Activated naive CD4-positive, alpha-beta T cell treated with anti-CD3 and anti-CD28 coated beads, Interleukin-2, amount 50 U/mL, for 72 hours (primary cell): ENCODE measurements at places on chromosomes 2 and 18. TPM values are rescaled to one million over a fixed set of nuclear protein-coding genes. Genes with fewer than 3 reads are reported as not detected.

DNA sequence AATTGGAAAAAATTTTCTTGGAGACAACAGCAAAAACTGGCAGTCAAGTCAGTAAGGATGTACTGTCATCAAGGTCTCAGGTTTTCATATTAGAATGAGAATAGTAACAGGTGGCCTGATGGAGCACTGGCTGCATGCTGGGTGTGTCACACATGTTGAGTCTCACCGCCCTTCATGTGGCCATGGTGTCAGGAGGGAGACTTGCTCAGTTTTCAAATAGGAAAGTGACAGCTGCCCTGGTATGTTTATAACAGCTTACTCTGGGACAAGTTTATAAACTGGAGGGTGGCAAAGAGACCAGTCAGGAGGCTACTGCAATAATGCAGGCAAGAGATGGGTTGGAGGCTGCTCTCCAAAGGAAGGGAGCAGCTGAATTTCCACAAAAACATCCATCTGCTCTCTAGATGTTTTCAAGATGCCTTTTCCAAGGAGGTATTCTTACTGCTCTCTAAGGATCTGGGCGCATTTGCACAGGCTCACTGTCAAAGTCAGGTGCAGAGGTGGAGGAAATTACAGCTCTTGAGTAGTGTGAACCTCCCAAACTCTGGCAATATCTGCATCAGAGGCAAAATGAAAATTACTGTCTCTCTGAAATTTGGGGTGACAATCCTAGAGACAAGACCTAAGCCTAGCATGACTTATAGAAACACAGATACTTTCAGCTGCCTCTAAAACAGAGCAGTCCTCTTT is 321.9 kb upstream of the RAB12 start:
- no peak for DNase-seq

The ACVR1C gene
- total RNA-seq = 2.6 TPM

DNA sequence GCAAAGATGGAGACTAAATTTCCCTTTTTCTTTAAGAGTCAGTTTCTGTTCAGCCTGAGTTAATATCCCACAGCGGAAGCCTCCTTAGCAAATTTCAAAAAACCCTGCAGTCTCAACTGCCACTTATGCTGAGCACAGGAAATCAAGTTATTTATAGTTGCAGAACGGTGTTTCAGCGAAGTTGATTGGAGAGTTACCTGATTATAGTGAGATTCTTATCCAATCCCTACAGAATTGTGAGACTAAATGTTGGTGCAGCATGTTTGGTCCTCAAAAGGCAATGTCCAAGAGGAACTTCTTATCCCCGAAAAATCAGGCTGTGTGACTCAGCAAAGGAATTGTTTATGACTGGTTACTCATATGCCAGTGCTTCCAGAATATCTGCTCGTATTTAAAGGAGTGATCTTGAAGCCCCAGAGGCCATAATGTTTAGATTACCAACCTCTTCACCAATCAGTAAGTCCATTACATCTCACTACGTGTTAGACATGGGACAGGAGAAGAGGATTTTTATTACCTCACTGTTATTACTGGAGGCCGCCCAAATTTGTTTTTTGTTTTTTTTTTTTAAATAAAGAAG is 67.9 kb downstream of the LRRFIP1 start:
- DNase-seq = no peak

The LINC00305 gene
- total RNA-seq = not detected

DNA sequence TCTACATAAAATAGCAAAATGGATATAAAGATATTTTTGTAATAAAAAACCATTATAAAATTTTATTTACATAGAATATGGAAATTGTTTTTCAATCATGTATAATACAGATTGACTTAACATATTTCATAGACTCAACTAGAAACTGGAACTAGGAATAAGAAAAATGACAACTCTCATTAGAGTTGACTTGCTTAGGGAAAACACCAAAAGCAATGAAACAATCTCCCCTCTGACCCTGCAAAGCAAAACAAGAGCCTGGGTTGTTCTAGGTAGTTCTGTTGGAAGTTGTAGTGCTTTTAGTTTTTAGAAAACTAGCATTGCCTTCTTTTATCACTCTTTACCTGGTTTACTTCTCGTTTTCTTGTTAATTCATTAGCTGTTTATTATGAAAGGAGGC is 32.2 kb upstream of the MTIF2 start:
- no peak for DNase-seq

DNA sequence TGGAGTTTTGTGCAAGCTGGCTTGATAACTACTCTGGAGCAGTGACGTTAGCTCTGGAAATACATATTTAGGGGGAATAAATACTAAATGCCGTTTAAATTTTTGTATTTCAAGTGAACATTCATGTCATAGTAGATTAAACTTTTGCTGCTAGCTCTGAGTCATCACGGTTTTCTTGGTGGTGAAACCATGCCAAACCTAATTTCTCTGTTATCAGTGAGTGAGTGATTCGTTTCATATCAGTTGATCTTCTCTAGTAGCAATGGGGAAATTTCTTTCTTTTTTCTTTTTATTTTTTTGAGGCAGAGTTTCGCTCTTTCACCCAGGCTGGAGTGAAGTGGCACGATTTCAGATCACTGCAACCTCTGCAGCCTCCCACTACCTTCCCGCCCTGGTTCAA is 211.1 kb downstream of the PTPRM start:
- no peak for DNase-seq

DNA sequence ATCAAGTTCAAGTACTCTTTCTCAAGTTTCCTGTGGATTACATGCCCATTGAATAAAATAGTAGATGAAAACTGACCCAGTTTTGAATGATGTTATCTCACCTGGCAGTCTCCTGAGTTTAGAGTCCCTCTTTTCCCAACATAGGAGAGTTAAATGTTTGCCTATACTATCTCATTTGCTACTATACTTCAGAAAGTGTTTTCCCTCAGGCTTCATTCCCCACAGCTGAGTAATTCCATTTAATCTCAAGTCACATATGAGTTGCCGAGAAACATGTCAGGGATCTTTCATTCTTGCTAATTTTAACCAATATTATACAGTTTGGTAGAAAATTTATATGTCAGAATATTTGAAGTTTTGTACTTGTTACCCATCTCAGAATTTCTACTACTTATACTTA is 150.4 kb upstream of the CDH19 start:
- DNase-seq = no peak

The DSEL gene
- not detected for total RNA-seq

The SEPTIN10 gene
- 2.1 TPM for total RNA-seq

DNA sequence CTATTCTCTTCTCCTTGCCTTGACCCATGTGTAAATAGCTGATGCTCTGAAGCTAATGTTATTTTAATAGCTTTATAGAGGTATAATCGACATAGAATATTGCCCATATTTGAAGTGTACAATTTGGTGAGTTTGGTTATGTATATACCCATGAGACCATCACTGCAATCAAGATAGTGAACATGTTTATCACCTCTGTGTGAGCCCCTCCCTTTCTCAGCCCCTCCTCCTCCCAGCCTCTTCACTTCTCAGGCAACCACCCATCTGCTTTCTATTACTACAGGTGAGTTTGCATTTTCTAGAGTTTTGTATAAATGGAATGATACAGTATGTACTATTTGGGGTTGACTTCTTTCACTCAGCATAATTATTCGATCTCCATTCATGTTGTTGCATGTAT is 181.1 kb downstream of the INO80D start:
- no peak for DNase-seq

- DNase-seq = no peak
These were observed 87.6 kb downstream of the THADA start for GRCh38 chr2:43508209-43508608.

The MYCN gene
- total RNA-seq = not detected

The RAPGEF4 gene
- total RNA-seq = 1.0 TPM

The TLX2 gene
- total RNA-seq = 0.25 TPM

DNA sequence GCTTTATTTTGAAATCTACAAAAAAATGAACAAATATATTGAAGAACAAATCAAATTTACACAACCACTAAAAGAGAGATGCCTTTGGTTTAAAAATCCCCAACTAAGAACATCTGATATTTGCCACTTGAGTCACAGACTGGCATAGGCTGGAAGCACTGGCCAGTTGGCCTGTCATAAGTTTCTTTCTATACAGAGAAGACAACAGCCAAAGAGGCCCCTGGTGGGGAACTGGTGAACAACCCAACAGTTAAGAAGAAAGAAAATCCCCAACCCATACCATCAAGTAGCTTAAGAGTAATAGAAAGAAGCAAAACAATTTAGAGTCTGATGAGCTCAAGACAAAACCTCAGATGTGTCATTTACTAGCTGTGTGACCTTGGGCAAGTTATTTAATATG is 45.5 kb downstream of the OSR1 start:
- DNase-seq = no peak

- DNase-seq = no peak
These were observed 634 bp downstream of the PTPRM start for GRCh38 chr18:7567474-7568425.

- DNase-seq = no peak
These were observed 64.0 kb upstream of the ZEB2 start for GRCh38 chr2:144583741-144584453.

DNA sequence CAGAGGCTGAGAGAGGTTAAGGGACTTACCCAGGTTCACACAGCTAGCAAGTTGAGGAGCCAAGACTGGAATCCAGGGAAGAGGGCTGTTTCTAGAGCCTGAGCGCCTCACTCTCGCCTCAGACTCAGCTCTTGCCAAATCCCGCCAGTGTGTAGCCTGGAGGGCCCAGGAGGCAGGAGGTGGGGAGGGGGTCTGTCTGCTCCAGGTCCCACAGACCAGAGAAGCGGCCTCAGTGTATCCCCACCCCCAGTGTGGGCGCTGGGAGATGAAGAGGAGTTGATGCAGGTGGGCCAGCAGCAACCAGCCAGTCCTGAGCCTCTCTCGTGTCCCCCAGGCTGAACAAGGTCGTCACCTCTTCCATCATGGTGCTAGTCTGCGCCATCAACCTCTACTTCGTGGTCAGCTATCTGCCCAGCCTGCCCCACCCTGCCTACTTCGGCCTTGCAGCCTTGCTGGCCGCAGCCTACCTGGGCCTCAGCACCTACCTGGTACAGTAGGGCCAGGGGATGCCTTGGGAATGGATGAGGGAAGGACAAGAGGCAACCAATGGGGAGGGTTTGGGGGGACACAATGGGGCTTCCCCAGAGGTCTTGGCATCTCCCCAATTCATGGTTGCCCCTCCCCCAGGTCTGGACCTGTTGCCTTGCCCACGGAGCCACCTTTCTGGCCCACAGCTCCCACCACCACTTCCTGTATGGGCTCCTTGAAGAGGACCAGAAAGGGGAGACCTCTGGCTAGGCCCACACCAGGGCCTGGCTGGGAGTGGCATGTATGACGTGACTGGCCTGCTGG is 5.2 kb upstream of the CTDSP1 start:
- DNase-seq = no peak

- no peak for DNase-seq
These were observed 30.5 kb downstream of the TCF7L1 start for GRCh38 chr2:85163675-85164074.

DNA sequence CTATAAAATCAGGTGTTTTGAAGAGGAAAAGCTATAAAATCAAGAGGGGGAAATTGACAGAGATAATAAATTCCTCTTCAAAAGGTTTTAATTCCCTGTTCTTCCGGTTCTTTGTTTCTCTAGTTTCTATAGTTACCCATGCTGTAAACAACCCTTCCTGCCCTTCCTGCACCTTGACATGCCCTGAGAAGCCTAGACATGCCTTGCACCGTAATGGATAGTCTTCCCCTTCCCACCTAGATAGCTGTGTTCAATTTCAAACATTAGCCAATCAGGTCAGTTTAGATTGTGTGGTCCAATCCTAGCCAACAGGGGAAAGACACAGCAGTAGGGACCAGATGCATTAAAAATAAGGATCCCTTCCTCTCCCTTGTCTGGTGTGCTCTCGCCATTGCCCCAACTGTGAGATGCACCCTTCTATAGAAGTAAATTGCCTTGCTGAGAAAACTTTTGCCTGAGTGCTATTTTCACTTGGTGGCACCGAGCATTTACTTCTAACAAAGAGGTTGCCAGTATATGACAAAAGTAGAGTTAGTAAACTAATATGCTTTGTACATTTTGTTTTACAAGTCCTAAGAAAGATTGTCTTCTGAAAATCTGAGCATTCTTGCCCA is 27.1 kb downstream of the SULT1C4 start:
- DNase-seq = no peak

DNA sequence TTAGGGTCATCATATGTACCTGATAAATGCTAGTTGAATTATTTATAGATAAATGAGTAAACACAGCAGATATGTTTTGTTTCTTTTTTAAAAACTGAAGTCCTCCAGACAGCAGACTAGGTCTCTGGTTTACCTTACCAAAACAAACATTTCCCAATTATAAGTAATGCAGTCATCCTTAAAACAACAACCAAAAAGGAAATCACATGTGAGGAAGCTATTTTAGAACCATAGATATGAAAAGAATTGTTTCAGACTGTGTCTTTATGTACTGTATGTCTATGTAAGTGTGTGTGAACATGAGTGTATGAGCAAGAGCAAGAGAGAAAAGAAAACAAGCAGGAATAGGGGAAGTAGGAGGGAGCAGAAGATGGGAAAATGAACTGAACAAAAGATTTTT is 441.0 kb downstream of the CPS1 start:
- no peak for DNase-seq

The RFTN2 gene
- total RNA-seq = not detected

The TACR1 gene
- not detected for total RNA-seq

The ALPI gene
- total RNA-seq = not detected

The GCA gene
- 38.5 TPM for total RNA-seq

The CRYBA2 gene
- total RNA-seq = not detected

The IL36RN gene
- not detected for total RNA-seq

DNA sequence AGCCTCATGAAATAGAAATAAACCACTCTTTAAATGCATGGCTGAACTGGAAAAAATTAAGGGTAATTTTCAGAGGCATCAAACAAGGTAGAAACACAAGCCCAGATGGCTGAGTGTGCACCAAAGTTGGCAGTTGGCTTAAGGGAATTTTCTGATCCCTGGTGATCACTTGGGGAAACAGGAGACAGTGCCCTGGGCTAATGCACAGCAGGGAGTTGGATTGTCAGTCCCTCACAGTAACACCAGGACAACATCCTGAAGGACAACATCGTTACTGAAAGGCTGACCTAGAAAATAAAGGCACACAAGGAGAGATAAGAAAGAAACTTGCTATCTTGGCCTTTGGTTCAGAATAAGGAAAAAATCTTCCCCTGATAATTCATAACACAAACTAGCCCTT is 417.0 kb downstream of the SLC4A3 start:
- DNase-seq = no peak

GRCh38 chr2:42844901-42845821 is 52.8 kb upstream of the HAAO start:
- no peak for DNase-seq

DNA sequence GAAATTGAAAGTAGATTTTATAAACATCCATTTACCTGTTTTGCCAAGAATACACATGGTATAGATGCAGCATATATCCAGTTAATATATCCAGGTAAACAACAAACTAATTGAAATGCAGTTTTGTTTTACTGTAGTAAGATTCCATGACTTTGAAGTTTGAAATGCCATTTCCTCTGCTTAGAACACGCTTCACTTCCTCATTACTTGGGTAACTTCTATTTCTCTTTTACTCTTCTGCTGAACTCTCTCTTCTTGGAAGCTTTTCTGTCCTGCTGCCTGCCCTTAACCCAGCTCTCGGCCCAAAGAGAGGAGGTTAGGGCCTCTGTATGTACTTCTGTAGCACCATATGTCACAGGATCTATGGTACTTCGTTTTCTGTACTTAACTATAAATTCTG is 14.1 kb upstream of the IL1RL2 start:
- DNase-seq = no peak

GRCh38 chr2:23940718-23941620 is 706 bp downstream of the UBXN2A start:
- no peak for DNase-seq

The MAP3K19 gene
- 0.64 TPM for total RNA-seq

- no peak for DNase-seq
These were observed 10.7 kb downstream of the CYRIA start for GRCh38 chr2:16654833-16655444.

GRCh38 chr2:211035548-211036185 is 479.3 kb downstream of the CPS1 start:
- no peak for DNase-seq

The RPRM gene
- not detected for total RNA-seq
